ENCODE measurements at places on chromosomes 12 and 14. TPM values are rescaled to one million over a fixed set of nuclear protein-coding genes. Genes with fewer than 3 reads are reported as not detected.

DNA sequence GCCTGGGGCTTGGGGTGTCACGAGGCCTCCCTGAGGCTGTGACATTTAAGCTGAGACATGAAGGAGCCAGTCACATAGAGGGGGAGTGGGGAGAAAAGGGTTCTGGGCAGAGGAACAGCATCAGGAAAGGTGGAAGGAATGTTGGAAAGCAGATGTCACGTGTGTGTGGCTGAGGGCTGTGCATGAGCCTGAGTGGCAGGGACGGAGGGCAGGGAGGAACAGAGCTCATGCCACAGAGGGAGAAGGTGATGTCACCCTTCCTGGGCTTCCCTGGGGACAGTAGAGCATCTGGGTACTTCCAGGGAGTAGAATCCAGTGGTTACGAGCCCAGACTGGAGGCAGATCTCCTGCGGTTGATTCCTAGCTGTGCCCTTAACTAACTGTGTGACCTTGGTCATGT lies 32.0 kb upstream of the JDP2 start:
- DNase-seq, result no peak

WNT5B gene
- 98.2 TPM for total RNA-seq

GRCh38 chr14:99821519-99822508 lies 28.6 kb downstream of the EML1 start:
- DNase-seq, result peak; percentile 92

DNA sequence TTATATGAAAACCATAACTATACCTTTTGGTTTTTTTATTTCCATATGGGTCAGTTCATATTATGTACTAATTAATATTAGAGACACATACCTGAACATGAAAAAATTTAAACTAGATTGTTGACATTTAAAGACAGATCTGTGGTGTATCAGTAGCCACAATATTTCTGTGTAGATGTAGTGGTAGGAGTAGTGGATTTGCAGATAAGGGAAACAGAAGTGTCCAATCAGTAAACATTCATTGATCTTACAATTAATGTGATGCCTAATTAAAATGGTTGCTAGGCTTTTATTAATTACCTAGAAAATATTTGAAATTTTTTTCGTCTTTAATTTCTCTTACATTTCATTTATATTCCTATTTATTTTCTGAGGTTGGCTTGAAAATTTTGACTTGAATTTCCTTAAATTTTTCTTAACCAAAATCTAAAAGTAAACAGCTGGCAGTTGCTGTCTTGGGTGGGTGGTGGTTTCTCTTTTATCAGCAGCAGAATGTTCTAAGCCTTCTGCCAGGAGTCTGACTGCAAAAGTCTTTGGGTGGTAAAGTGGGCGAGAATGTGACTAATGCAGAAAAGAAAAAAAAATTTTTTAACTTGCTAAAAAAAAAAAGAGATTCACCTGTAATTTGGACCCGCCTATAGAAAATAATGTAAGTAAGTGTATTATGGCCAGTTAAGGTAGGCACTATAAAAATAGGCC lies 2.4 kb downstream of the FGFR1OP2 start:
- DNase-seq, result no peak

GRCh38 chr12:98453070-98453469 lies 62.3 kb upstream of the TMPO start:
- no peak for DNase-seq

KLRC2 gene
- total RNA-seq, result not detected

DNA sequence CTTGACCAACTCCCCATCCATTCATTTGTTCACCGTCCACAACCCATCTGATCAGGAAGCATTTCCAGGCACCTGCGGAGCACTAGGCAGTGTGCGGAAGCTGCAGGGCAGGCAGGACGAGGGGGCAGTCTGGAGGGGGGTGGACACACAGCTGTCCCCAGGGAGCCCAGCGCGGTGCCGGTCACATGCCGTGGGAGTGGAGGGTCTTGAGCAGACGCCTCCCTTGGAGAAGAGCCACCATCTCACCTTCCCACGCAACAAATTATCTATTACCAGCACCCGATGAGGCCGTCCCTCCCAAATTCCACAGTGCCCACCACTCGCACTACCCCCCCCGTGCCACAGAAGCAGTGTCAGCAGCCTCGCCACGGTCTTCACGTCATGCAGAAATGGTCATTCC lies 10.8 kb downstream of the DLK1 start:
- DNase-seq, result no peak

ZFHX2 gene
- under 0.01 TPM for total RNA-seq

- DNase-seq, result no peak
These were observed 22.2 kb downstream of the GRIN2B start for GRCh38 chr12:13959131-13959723.

GRCh38 chr14:101073598-101073965 lies 170.1 kb upstream of the RTL1 start:
- no peak for DNase-seq

GRCh38 chr14:93733631-93734030 lies 54.7 kb downstream of the PRIMA1 start:
- no peak for DNase-seq

SLC6A12 gene
- not detected for total RNA-seq

GRCh38 chr12:127306604-127307215 lies 960.3 kb upstream of the TMEM132C start:
- DNase-seq, result peak; percentile 6

GRCh38 chr12:51937926-51938325 lies 13.6 kb upstream of the ACVR1B start:
- no peak for DNase-seq

- DNase-seq, result peak; percentile 84
These were observed 47.6 kb upstream of the PPP1CC start for GRCh38 chr12:110790301-110790700.

GRCh38 chr12:84619053-84619571 lies 293.5 kb downstream of the SLC6A15 start:
- no peak for DNase-seq

DNA sequence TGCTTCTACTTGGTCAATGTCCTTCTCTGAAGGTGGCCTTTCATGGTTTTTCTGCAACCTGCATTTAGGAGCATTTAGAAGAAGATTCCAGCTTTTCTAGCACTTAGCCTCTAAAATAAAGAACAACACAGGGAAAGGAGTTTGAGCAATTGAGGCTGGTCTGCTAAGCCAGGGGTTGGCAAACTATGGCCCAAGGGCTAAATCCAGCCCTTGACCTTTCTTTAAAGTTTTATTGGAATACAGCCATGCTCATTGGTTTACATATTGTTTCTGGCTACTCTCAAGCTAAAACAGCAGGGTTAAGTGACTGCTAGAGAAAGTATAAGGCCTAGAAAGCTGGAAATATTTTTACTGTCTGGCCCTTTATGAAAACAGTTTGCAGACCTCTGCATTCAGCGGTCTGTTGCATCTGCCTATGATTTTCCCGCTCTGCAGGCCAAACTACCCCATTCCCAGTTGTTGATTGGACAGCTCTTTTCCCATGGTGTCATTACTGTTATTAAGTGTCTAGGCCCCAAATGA lies 39.3 kb downstream of the SPRING1 start:
- no peak for DNase-seq

GRCh38 chr12:110337912-110338710 lies 57.1 kb downstream of the ATP2A2 start:
- DNase-seq, result no peak

DNA sequence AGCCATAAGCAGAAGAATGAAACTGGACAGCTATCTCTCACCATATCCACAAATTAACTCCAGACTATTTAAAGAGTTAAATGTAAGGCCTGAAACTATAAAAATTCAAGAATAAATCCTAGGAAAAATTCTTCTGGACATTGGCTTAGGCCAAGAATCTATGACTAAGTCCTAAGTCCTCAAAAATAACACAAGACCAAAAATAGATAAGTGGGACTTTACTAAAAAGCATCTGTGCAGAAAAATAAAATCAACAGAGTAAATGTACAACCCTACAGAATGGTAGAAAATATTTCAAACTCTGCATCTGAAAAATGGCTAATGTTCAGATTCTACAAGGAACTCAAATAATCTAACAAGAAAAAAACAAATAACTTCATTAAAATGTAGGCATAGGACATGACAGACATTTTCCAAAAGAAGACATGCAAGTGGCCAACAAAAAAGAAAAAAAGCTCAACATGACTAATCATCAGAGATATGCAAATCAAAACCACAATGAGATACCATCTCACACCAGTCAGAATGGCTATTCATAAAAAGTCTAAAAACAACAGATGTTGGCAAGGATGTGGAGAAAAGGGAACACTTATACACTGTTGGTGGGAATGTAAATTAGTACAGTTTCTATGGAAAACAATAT lies 61.0 kb upstream of the PPFIA2 start:
- peak; percentile 45 for DNase-seq

NEUROD4 gene
- total RNA-seq, result not detected

DNA sequence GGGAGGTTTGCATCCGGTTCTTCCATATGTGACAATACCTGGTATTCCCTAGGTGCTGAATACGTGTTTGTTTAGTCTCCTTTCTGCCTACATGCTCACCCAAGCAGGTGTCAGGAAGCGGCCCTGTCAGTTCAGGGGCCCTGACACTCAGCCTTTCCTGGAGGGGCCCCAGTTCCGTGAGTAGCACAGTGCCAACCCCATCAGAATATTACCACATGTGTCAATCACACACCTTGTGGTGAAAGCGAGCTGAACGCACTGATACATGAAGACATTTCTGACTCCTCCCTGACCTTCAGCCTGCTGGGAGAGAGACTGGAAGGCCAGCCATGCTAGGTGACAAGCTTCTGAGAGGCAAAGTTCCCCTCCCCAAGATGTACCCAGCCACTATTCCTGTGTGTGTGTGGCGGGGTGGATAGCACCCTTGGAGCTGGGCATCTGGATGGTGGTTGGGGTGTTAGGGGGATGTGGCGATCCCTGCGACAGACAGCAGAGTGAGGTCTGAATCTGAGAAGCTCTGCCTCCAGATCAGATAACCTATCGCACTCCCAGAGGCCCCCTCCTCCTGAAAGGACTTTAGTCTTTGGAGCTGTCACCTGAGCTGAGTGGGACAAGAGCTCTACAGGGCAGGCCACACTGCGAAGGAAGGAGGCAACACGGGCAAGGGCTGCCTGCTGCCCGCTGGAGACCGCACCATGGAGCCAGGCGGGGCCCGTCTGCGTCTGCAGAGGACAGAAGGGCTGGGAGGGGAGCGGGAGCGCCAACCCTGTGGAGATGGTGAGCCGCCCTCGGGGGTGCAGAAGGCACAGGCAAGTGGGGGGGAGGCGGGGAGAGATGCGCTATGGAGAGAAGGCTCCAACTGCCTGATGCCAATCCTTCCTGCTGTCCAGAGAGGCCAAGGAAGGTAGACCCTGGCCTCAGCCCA lies at the start of gene SOAT2:
SOAT2 (plus strand) TSS at position 604 of the 925 bp plus-strand sequence; CDS start at position 696, 92 bp downstream.
- no peak for DNase-seq

- no peak for DNase-seq
These were observed 48.0 kb downstream of the WSCD2 start for GRCh38 chr12:108177131-108177530.

DNA sequence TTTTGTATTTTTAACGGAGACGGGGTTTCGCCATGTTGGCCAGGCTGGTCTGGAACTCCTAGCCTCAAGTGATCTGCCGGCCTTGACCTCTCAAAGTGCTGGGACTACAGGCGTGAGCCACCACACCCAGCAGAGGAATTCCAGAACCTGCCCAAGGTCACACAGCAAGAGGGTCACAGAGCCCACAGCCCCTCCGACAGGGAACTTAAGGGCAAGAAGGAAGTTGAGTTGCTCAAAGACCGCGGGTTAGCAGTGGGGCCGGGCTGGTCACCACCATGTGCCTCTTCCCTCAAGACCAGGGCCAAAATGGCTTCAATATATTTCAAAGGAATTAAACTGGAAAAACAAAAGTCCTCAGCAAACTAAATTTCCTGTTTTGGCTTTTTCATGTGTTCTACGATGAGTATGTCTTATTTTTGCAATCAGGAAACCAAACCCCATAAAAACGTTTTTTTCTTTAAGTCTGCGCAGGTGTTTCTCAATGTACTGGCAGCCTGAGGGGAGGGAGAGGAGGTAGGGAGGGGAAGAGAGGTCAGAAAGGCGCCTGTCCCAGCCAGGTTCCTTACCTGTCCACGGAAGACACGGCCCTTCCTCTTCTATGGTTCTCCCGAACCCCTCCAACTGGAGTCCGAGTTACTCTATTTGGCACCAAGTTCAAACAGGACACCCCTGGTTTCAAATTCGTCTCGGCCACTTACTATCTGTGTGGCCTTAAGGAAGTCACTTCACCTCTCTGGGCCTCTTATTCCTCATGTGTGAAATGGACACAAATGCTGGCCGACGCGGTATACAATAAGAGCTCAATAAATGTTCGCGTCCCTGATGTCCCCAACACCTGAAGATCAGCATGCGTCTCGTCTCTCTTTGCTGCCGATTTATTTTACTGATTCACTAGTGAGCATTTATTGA lies 778 bp downstream of the SLC8B1 start:
- DNase-seq, result peak; percentile 39

DNA sequence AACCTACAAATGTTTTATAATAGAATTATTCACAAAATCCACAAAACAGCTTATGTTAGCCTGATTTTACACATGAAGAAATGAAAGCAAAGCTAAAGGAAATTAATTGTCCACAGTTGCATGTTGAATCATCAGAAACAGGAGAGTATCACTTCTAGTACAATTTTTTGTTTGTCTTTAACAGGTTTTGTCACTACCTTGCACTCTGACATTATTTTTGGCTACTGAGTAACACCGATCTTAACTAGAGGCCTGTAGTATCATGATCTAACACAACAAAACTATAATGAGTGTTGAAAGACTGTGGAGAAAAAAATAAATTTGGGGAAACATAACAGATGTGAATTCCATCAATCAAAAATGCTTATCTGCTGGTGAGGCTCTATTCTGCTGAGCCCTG lies 60.1 kb downstream of the TAOK3 start:
- DNase-seq, result no peak

Measured in fibroblast of villous mesenchyme (primary cell).